ENCODE measurements at places on chromosomes 7 and 10.
A peak's percentile ranks its signal among the peaks of the same experiment; 100 is the strongest.

- DNase-seq = no peak
Measured at GRCh38 chr7:27194686-27195379, 5.1 kb downstream of the HOXA13 start.

DNA sequence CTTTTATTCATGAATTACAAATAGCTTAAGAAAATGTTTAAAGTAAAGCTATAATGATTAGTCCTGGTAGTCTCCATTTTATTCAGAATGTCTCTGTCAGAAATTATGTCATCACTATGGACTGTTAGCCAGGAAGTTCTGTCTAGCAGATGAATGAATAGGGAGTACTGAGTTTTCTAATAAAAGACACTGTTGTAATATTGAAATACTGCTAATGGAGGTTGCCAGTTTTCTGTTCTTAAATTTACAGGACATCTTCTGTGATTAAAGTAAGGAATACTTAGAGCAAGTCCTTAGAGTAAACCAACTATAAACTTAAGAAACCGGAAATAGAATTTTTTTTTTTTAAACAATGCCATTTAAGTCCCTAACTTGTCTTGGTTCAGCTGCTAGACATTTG lies 309.8 kb downstream of the ADK start:
- no peak for DNase-seq

- no peak for DNase-seq
Measured at GRCh38 chr7:7731732-7732131, 13.3 kb upstream of the RPA3 start.

GRCh38 chr7:92714767-92715166 lies 121.6 kb downstream of the CDK6 start:
- no peak for DNase-seq

GRCh38 chr10:114748241-114748640 lies 73.3 kb upstream of the FHIP2A start:
- no peak for DNase-seq

GRCh38 chr10:20993389-20993788 lies 96.3 kb upstream of the NEBL start:
- peak; percentile 100 for DNase-seq

GRCh38 chr7:80185571-80185970 lies 50.9 kb downstream of the GNAI1 start:
- no peak for DNase-seq

DNA sequence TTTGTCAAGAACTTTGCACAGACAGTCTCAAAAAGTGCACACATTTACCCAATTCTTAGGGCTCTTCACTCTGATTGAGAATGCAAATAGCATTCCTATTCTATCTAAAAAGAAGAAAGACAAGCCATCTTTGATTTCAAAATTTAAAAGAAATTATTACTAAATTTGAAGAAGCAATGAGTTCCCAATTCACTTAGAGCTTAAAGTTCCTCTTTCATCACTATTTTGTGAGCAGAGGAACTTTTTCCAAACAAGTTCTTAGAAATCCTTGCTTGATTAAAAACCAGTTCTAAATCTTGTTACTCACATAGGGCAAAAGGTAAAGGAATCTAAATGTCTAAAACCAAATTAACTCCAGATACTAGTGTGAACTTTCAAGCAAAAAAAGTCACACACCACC lies 56.4 kb downstream of the TBXAS1 start:
- no peak for DNase-seq

- no peak for DNase-seq
Measured at GRCh38 chr10:34808801-34809745, 6.0 kb downstream of the PARD3 start.

DNA sequence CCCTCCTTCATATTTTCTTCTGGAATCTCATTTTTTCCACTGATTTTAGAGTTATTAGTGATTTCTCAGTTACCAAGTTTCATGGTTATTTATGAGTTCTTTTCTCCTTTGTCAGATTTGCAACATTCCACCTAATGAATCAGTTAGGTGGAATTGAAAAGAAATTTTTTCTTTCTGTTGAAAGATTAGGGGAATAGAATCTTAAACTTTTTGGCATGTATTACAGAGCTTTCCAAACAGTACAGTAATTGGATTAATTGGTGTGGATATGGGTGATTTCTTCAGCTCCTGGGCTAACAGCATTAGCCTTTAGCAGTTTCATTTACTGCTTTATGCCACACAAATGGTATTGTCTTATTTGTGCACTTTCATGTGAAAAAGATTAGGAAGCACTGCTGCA lies 17.0 kb downstream of the STAM start:
- DNase-seq = no peak

Measured in T1000 (cell line).